Airway epithelial cell (primary cell): ENCODE measurements at places on chromosomes 2 and 18. TPM values are rescaled to one million over a fixed set of nuclear protein-coding genes. Genes with fewer than 3 reads are reported as not detected.

UNC80 gene
- total RNA-seq, result 0.14 TPM in 1 of 2 replicates, not detected in the other

RBFA gene
- total RNA-seq, result 39.9 and 45.7 TPM in 2 replicates

IL1RL2 gene
- total RNA-seq, result 0.63 and 1.3 TPM in 2 replicates

GREB1 gene
- total RNA-seq, result 0.07 TPM in 1 of 2 replicates, not detected in the other

RAD51AP2 gene
- total RNA-seq, result 0.05 and 0.14 TPM in 2 replicates

FAM237A gene
- total RNA-seq, result not detected in 2 replicates

RIF1 gene
- 15.5 and 20.1 TPM in 2 replicates for total RNA-seq

STARD6 gene
- 0.51 TPM in 1 of 2 replicates, not detected in the other for total RNA-seq

KCNS3 gene
- 13.7 and 16.9 TPM in 2 replicates for total RNA-seq

PIEZO2 gene
- 0.09 and 0.78 TPM in 2 replicates for total RNA-seq

RESP18 gene
- not detected in 2 replicates for total RNA-seq

AFG3L2 gene
- 51.3 and 57.4 TPM in 2 replicates for total RNA-seq

PID1 gene
- 1.3 and 2.4 TPM in 2 replicates for total RNA-seq
